EL (cell line): ENCODE measurements at places on chromosomes 12 and 14.

DNA sequence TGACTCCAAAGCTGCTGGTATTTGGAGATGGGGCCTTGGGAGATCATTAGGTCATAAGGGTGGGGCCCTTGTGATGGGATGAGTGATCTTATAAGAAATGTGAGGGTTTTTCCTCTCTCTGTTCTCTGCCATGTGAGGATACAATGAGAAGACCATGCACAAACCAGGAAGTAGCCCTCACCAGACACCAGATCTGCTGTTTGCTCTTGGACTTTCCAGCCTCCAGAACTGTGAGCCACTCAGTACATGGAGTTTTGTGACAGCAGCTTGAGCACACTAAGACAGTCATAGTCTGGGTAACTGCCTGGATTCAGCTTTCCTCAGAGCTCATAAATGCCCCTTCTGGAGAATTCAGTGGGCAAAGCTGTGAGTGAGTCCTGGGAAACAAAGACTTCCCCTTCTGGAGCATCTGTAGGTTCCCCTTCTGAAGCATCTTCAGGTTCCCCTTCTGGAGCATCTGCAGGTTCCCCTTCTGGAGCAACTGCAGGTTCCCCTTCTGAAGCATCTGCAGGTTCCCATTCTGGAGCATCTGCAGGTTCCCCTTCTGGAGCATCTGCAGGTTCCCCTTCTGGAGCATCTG lies 11.0 kb upstream of the PPP4R3A start:
- no peak for DNase-seq

DNA sequence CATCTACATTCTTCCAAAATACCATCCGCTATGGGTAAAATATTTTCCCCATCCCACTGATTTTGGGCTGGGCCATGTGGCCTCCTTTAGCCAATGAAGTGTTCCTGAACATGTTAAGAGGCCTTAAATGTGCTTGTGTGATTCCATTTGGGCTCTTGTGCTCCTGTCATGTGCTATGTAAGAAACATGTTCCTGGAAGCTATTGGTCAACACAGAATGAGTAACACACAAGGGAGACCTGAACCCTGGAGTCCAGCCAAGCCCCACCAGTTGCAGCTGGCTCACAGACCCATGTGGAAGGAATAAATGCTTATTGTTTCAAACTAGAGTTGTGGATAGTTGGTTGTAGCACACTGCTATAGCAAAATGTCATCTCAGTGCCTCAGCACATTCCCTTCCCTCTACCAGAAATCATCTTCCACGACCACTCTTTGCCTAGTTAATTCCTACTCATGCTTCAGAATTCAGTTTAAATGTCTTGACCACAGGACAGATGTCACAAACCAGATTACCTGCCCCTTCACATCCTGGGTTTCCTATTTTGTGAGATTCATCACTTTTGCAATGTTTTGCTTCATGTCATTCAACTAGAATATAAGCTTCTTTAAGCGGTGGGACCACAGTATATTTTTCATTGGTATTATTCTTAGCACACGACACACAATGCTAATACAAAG lies 217.3 kb upstream of the EEA1 start:
- peak; percentile 31 for DNase-seq

DNA sequence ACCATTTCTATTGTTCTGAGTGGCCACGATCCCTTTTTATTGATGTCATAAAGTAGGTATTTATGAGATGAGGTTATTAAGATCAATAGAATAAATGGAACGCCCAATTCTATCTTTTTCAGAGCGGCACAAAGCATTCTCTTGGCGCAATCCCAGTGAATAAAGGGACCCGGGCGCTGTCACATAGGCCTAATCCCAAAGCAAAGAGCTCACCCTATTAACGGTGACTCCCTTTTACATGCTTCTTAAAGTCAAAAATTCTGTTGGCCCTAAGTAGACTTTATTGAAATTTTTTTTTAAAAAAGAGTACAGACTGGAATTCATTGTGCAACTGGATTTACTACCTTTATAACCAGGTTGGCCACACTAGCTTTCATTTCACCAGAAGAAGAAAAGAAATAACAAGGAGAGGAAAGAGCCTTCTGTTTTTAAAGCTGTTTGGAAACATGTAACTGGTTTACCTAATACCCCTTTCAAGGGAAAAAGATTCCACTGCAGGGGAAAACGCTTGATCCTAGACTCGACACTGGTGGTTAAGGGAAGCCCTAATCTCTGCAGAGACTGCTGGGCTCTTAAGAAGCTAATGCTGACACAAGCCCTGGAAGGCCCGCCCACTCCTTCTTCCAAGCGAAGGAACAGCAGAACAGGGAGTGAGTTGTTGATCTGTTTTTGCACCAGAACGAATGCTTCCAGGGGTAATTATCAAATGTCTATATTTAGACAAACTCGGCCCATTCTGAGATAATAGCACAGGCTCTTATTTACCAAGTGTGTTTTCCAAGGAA lies 381.2 kb downstream of the BCL11B start:
- DNase-seq: no peak

- peak; percentile 38 for DNase-seq
Observed at GRCh38 chr12:3772380-3772779, 19.5 kb upstream of the CRACR2A start.

- DNase-seq: no peak
Observed at GRCh38 chr12:66083766-66084165, 46.8 kb downstream of the LLPH start.

- DNase-seq: no peak
Observed at GRCh38 chr12:129075460-129076208, 222.4 kb downstream of the GLT1D1 start.

GRCh38 chr14:74979442-74980397 lies 23.0 kb upstream of the EIF2B2 start:
- DNase-seq: peak; percentile 80

DNA sequence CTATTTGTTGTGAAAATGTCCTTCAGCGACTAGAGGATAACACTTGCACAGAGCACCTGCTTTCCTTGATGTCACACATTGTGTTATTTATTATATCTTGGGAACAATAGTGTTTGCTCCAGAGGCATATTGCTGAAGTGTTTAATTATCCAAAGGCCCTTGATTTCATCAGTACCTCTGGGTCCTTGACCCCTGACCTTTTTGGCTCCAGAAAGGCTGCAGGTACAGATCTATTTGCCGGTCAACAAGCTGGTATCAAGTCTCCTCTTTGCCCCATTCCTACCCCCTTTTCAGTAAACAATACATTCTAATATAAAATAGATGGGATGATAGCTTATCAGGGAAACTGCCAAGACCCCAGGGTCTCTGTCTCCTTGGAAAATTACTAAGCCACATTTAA lies 206.8 kb downstream of the DACT1 start:
- no peak for DNase-seq

DNA sequence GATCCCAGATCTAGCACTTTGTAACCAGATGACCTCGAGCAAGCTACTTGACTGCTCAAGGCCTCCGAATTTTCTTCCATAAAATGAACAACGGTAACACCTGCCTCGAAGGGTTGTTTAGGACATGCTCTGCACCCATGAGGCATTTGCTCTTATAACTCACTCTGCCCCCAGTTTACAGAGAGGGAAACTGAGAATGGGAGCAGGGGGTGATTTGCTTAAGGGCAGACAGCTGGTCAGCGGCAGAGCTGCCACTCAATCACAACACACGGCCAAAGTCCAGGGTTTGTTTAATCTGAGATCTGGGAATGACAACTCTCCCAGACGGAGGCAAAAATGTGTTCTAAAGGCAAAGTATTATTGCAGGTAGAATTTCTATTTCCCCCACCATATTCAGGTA lies 156.3 kb downstream of the RIMBP2 start:
- DNase-seq: no peak

DNA sequence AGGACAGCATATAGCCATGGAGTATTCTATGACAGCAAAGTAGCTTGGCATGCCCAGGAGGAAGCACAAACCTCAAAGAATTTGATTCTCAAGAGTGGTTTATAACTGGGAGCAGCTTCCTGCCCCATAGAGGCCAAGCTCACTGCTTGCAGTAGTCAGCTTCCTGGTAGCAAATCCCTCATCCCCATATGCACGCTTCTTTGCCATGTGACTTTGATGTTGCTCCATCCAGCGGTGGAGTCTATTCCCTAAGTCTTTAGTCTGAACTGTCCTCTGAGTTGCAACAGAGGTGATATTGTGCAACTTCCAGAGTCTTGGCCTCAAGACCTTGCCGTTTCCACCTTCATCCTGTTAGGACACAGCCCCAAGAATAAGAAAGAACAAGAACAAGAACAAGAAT lies 996.8 kb upstream of the TMEM132C start:
- peak; percentile 88 for DNase-seq

- DNase-seq: no peak
Observed at GRCh38 chr12:121653999-121654398, 15.5 kb downstream of the MORN3 start.

DNA sequence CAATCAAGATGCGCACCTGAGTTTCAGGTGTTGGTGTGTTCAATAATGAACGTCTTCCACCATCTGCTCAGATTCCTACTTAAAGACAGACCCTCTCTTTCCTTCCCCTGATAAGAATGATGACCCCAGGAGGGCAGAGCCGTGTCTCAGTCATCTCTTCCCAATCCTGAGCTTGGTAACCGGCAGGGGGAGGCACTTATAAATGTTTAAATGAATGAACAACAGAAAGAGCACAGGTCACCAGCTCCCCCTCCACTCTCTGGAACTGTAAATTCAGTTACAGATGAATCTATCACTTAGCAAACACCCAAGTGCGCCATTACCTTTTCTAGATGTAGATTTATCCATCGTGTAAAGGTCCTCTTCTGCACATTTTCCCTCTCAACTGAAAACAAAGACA lies 72.4 kb upstream of the DICER1 start:
- no peak for DNase-seq

DNA sequence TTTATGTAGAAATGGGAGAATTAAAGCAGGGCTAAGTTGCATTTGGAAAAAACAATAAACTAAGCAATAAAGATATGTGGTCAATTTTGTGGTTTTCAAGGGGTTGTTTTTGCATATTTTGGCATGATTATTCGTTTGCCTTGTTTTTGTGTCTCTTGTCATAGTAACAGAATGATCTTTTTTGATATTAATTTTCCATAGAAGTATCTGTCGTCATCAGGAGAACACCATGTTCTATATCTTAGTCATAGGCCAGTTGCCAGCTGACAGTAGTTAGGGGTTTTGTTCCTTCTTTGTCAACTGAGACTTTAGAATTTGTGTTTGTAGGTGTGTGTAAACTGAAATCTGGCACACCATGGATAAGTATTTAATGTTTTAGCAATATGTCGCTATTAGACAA lies 1354.8 kb downstream of the LRFN5 start:
- no peak for DNase-seq

DNA sequence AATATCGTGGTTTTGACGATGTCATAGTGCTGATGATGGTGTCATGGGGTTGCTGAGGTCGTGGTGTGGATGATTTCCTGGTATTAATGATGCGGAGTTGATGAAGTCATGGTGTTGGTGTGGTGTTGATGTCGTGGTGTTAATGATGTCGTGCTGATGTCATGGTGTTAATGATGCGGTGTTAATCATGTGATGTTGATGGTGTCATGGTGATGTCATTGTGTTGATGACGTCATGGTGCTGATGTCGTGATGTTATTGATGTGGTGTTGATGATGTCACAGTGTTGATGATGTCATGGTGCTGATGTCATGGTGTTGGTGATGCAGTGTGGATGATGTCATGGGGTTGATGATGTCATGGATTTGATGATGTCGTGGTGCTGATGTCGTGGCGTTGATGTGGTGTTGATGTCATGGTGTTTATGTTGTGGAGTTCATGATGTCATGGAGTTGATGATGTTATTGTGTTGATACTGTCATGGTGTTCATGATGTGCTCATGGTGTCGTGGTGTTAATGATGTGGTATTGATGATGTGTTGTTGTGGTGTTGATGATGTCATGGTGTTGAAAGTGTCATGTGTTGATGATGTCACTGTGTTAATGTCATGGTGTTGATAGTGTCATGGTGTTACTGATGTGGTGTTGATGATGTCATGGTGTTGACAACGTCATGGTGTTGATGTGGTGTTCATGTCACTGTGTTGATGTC lies 48.5 kb upstream of the RIMBP2 start:
- DNase-seq: peak; percentile 27

DNA sequence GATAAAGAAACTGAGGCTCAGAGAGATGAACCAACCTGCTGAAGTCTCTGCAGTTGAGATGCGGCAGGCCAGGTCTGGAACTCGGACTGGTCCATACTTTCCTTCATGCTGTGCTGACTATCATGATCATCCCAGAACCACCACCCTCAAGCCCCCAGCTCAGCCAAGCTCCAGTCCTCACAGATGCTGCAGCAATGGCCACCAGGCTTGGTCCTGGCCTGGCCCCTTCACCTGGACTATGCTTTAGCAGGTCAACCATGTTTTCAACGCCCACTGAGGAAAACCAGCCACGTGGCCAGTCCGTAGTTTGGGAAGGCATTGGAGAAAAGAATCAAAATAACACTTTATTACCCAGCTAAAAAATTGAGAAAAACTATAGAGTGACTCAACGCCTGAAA lies 1.4 kb downstream of the GPR68 start:
- no peak for DNase-seq

GRCh38 chr14:34213332-34213731 lies 248.7 kb downstream of the SPTSSA start:
- no peak for DNase-seq

- peak; percentile 88 for DNase-seq
Observed at GRCh38 chr12:112347581-112347982, 34.6 kb downstream of the HECTD4 start.
